Suprapubic skin (tissue), 4 donors: ENCODE measurements at places on chromosomes 12 and 14. TPM values are rescaled to one million over a fixed set of nuclear protein-coding genes. Genes with fewer than 3 reads are reported as not detected.
A peak's percentile ranks its signal among the peaks of the same experiment; 100 is the strongest.

- H3K4me1 ChIP-seq, result peaks cover 4% of the 10 kb centered on the region
- no peak overlapping the region for H3K27ac ChIP-seq
- no peak overlapping the region for H3K4me3 ChIP-seq
- no peaks in the 10 kb centered on the region for H3K27me3 ChIP-seq
Observed at GRCh38 chr14:89849931-89850330, 104.6 kb downstream of the EFCAB11 start.

DNA sequence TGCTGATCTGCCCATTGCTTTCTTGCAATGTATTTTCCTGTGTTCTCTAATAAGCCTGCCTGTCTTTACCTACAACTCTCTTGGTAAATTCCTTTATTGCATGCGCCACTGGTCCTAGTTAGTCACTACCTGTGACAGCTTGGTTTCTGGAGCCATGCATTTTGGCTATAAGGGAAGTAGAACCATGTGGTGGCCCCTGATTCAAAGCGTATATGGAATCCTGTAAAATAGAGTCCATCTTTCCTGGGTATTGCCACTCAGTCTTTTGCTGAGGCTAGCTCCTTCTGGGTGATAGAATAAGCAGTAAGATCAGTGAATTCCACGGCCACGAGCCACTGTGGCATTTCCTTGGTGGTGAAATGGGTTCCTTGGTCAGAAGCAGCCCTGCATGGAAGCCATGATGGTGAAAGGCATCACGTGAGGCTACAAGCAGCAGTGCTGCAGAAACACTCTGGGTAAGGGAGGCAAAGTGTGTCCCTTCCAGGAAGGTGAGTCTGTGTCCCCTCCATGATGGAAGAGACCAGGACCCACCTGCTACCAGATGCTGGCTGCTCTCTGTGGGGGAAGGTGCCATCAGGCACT is 19.6 kb downstream of the TNFAIP2 start:
- DNase-seq, result no peak
- no peak overlapping the region for H3K27ac ChIP-seq

DNA sequence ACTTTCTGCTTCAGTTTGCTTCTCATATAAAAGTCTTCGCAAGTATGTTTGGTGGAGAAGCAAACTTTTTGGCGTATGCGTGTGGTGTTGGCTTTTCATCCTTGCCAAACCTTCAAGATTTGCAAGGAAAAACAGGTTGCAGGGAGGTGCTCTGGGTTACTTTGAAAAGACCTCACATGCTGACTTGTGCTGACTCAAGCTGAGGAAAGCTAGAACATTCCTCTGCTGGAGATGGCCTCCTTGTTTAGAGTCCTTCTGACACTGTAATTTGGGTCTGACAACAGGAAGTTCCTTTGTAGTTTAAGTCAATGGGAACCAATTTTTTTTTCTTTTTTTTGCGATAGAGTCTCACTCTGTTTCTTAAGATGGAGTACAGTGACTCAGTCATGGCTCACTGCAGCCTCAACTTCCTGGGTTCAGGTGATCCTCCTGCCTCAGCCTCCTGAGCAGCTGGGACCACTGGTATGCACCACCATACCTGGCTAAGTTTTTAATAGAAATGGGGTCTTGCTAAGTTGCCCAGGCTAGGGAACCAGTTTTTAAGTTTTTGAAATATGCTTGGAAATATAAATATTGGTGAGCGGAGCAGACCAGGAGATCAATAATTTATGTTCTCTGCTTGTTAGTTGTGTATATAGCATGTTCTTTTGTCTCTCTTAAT is 2.6 kb upstream of the ACACB start:
- H3K4me3 ChIP-seq, result no peak overlapping the region
- DNase-seq, result no peak
- no peaks in the 10 kb centered on the region for H3K27me3 ChIP-seq
- H3K4me1 ChIP-seq, result peaks cover 65% of the 10 kb centered on the region

DNA sequence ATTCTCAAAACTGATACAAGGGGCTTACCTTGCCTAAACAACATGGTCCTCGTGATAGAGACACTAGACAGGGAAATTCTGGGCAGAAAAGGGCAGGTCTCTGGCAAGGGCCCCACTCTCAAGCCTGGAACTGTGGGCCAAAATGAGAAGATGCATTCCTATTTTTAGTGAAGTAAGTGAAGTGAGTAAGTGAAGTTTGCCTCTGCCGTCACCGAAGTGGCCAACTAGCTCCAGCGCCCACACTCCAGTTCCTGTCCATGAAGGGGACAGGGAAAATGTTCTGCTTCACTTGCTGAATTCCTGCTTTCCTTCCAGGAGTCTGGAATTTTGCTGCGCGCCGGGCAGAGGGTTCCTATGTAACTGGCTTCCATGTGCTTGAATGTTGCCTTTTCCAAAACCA is 1035.6 kb upstream of the TMEM132C start:
- H3K4me1 ChIP-seq, result no peaks in the 10 kb centered on the region
- no peak overlapping the region for H3K27ac ChIP-seq
- no peaks in the 10 kb centered on the region for H3K36me3 ChIP-seq
- DNase-seq, result no peak
- no peak overlapping the region for H3K4me3 ChIP-seq

- no peaks in the 10 kb centered on the region for H3K36me3 ChIP-seq
- no peak overlapping the region for H3K4me3 ChIP-seq
- peaks cover 22% of the 10 kb centered on the region for H3K27me3 ChIP-seq
- H3K27ac ChIP-seq, result no peak overlapping the region
Observed at GRCh38 chr12:6818645-6819044, 3.0 kb upstream of the GPR162 start.

DNA sequence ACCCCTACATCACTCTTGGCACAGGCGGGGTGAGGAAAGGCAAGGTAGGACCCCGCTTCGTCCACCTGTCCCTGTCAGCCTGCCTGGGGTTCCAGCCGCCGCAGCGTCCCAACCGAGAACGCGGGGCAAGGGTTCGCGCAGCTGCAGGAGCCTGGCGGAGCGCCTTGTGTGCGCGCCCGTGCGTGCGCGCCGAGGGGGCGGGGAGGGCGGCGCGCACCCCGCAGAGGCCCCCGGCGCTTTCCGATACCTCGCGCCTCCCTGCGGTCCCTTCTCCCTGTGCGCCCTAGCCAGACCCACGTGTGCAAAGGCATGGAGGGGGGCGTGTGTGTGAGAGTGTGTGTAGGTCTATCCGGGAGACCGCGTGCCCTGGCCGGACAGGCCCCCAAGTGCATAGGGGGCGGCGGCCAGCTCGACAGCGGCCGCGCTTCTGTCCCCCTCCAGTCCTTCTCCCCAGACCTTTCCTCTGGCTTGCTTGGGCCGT is 122.4 kb downstream of the TSPAN9 start:
- H3K36me3 ChIP-seq, result no peaks in the 10 kb centered on the region
- no peak for DNase-seq
- peaks cover 8% of the 10 kb centered on the region for H3K27me3 ChIP-seq
- peaks cover 47% of the 10 kb centered on the region for H3K4me1 ChIP-seq
- H3K4me3 ChIP-seq, result peak overlapping the region; percentile 59

DNA sequence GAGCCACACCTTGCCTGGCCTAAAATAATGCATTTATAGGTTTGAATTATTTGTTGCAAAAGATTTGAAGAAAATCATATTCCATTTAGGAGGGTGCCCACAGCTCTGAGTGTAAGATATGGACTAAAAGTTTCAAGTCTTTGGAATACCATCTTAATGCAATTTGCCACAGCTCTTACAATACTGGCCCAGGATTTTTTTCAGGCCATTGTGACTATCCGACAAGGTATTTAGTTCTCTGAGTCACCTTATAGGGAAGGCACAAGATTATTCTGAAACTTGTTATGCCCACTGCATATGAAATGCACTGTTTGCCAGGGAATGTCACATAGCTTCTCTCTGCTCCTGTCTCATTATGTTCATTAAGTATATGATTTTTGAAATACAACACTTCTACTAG is 29.6 kb upstream of the SLC6A13 start:
- H3K27me3 ChIP-seq, result no peaks in the 10 kb centered on the region
- peaks cover 68% of the 10 kb centered on the region for H3K36me3 ChIP-seq
- no peak overlapping the region for H3K4me3 ChIP-seq
- H3K27ac ChIP-seq, result no peak overlapping the region
- no peak for DNase-seq

- H3K4me3 ChIP-seq, result no peak overlapping the region
- DNase-seq, result no peak
Observed at GRCh38 chr12:127984386-127985055, 282.4 kb upstream of the TMEM132C start.

The KRT5 gene
- total RNA-seq, result 8,479 TPM

The SLC25A47 gene
- 1.4 TPM for total RNA-seq

GRCh38 chr14:81728447-81728846 is 194.8 kb upstream of the SEL1L start:
- DNase-seq, result no peak
- H3K4me1 ChIP-seq, result no peaks in the 10 kb centered on the region
- no peak overlapping the region for H3K27ac ChIP-seq
- no peaks in the 10 kb centered on the region for H3K36me3 ChIP-seq

DNA sequence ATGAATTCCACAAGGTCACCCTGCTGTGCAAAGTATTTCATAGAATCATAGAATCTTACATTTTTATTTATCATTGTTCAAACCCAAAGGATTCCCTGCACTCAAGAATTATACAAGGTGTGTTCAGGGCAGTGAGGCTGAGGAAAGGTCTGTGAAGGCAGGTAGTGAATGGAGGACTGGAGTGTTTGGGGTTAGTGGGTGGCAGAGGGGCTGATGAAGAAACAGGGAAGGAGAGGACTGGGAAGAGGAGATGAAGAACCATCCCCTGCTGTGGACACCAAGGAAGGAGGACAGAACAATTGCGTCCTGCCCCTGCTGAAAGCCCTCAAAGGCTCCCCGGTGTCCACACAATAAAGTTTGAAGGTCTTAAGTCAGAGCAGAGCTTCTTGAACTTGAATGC is 10.8 kb upstream of the BCDIN3D start:
- H3K36me3 ChIP-seq, result no peaks in the 10 kb centered on the region
- H3K27ac ChIP-seq, result no peak overlapping the region
- H3K4me1 ChIP-seq, result no peaks in the 10 kb centered on the region
- no peak for DNase-seq
- H3K4me3 ChIP-seq, result no peak overlapping the region

The DDX54 gene
- total RNA-seq, result 71.8 TPM

DNA sequence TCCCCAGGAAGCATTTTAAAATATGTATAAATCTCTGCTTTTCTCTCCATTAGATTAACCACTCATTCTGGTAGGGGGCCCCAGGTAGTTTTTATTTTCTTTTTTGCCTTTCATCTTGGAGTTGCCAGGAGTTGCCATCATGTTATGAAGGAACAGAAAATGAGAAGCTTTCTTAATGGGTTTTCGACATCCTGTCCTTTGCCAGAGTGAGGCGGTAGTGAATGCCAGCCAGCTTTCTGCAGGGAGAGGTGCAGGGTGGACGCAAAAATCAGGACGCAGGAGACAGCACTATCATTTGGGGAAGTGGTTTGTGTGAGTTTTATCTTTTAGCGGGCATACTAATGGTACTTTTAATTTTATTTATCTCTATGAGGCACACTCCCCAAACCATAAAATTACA is 1.7 kb downstream of the RASSF8 start:
- H3K4me3 ChIP-seq, result peak overlapping the region; percentile 82
- no peaks in the 10 kb centered on the region for H3K27me3 ChIP-seq
- no peaks in the 10 kb centered on the region for H3K36me3 ChIP-seq
- DNase-seq, result no peak
- peak overlapping the region; percentile 94 for H3K27ac ChIP-seq

DNA sequence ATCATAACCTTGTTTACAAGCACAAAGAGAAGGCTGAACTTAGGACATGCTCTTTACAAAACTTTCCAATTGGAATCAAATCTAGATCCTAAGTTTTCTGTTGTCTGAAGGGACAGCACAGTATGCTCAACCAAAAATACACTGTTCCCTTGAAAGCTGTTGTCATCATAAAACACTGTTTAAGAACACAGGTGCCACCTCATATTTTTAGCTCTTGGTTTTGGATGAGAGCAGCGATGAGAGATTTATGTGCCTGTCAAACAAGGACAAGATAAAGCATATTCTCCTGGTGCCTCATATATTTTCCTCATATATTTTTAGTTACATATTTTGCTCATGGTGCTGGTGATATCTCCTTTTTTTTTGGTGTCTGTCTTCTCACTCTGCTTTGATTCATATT is 788.4 kb downstream of the AACS start:
- no peaks in the 10 kb centered on the region for H3K4me1 ChIP-seq
- H3K36me3 ChIP-seq, result no peaks in the 10 kb centered on the region
- no peak for DNase-seq
- H3K27me3 ChIP-seq, result no peaks in the 10 kb centered on the region
- no peak overlapping the region for H3K27ac ChIP-seq

GRCh38 chr12:53097207-53097563 is 282 bp upstream of the IGFBP6 start:
- H3K4me1 ChIP-seq, result peaks cover 46% of the 10 kb centered on the region
- peaks cover 4% of the 10 kb centered on the region for H3K36me3 ChIP-seq
- DNase-seq, result no peak
- peak overlapping the region; percentile 85 for H3K27ac ChIP-seq

The POTEM gene
- total RNA-seq, result not detected

DNA sequence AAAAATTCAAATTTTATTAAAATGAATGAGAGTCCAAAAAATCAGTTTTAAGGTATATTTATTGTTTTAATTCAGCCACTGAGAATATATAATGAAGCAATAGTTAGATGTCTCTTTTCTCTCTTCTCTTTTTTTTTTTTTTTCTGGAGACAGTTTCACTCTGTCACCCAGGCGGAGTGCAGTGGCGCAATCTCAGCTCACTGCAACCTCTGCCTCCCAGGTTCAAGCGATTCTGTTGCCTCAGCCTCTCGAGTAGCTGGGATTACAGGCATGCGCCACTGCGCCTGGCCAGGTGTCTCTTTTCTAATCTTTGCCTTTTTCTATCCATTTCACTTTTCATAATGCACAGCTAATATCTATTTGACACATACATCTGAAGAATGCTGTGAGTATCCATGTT is 307.1 kb upstream of the RGS6 start:
- H3K36me3 ChIP-seq, result peaks cover 16% of the 10 kb centered on the region
- H3K27me3 ChIP-seq, result no peaks in the 10 kb centered on the region
- no peak overlapping the region for H3K27ac ChIP-seq
- DNase-seq, result no peak
- H3K4me1 ChIP-seq, result no peaks in the 10 kb centered on the region

DNA sequence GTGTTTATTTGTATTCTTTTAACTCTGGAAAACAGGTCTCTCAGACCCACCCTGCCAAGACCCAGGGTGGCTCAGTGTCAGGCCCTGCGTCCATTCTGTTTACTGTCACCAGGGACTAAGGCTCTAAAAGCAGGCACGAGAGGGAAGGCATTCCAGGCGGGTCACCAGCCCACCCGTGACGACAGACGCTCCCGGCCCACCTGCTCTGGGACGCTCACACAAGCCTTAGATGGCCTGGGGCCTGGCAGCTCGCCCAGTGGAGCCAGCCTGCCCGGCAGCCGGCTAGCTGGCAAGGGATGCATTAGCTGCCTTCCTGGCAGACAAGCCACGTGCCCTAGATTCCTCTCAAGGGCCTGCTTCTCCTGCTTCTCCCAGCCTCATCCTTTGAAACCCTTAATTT is 9.2 kb upstream of the NUAK1 start:
- no peaks in the 10 kb centered on the region for H3K27me3 ChIP-seq
- H3K27ac ChIP-seq, result no peak overlapping the region
- no peaks in the 10 kb centered on the region for H3K36me3 ChIP-seq
- H3K4me1 ChIP-seq, result peaks cover 8% of the 10 kb centered on the region
- DNase-seq, result no peak
- H3K4me3 ChIP-seq, result no peak overlapping the region

GRCh38 chr14:90388437-90388836 is 8.4 kb upstream of the CALM1 start:
- peaks cover 11% of the 10 kb centered on the region for H3K4me1 ChIP-seq
- DNase-seq, result no peak
- H3K27ac ChIP-seq, result no peak overlapping the region
